ENCODE measurements at places on chromosomes 3 and 15. TPM values are rescaled to one million over a fixed set of nuclear protein-coding genes. Genes with fewer than 3 reads are reported as not detected.

Gene GOLGA6L7
- polyA plus RNA-seq, result not detected

- DNase-seq, result no peak
These were observed 71.3 kb upstream of the SLCO3A1 start for GRCh38 chr15:91782221-91782620.

Gene LMAN1L
- polyA plus RNA-seq, result not detected

Gene AADACL2
- polyA plus RNA-seq, result 0.31 TPM

- peak; percentile 70 for DNase-seq
These were observed 19.5 kb downstream of the MESD start for GRCh38 chr15:80970018-80970657.

Gene WDR72
- polyA plus RNA-seq, result 0.09 TPM

Data from hindlimb muscle (tissue), 1 donor.